Tongue (tissue), 3 donors: ENCODE measurements at places on chromosomes 5 and 9. TPM values are rescaled to one million over a fixed set of nuclear protein-coding genes. Genes with fewer than 3 reads are reported as not detected.

DNA sequence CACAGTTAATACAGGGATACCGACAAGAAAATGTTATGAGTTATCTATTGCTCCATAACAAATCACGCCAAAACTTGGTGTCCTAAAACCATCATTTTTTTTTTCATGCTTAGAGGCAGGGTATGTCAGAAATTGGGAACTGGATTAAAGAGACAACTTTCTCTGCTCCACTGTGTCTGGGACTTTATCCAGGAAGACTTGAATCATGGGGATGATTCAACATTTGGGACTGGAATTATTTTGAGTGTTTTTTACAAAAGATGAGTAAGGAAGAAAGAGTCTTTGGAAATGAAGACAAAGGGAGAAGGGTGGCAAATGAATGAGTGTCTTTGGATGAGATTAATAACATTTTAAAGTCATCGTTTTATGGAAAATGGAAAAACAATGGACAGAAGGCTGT lies 1883.7 kb upstream of the C9orf72 start:
- DNase-seq = no peak

Gene FIBCD1
- not detected for total RNA-seq

DNA sequence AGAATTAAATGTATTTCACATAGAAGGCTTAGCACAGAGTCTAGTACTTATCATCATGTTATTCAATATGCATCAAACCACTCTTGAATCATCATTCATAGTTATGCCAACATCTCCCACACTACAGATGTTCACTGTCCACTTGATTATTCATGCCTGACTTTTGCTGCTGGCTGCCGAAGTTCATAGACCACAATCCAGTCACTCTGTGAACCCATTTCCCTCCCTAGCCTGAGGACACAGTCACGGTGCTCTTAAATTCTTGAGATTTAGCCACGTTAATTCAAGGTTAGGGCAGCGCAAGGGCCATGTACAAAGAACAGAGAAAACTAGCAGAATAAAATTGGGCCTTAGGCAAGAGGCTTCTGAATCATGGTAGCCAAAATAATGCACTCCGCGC lies 32.4 kb downstream of the ABCA1 start:
- no peak for DNase-seq

- DNase-seq = peak; percentile 51
Measured at GRCh38 chr9:134436379-134436762, 110.1 kb downstream of the RXRA start.

Gene CIZ1
- 30.1 TPM for total RNA-seq

Gene PPIC
- total RNA-seq = 42.9 TPM

GRCh38 chr9:77582961-77583576 lies 65.1 kb downstream of the GNA14 start:
- no peak for DNase-seq

DNA sequence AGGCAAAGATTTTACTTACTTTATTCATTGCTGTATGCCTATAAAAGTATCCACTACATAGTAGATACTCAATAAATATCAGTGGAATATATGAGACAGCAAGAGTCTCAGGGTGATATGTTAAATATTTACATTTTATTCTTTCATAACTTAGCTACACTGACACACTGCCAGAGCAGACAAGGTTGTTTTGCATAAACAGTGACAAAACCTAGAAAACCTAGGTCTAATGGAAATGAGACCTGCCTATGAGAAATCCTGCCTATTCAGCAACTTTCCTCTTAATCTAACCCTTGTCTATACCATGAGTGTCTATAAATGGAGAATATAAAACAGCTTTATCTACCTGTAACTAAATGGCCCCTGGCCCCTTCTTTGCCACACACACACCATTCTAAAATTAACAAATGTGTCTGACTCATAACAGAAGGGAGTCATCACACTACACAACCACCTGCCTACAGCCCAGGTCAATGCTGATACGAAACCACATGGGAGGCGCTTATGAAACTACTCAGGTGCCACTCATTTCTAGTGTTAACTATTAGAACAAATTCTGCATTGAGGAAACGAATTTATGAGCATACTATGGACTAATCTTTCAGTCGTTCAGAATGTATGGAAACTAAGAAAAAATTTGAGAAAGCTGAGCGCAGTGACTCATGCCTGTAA lies 60.3 kb downstream of the UBAP2 start:
- no peak for DNase-seq

- DNase-seq = no peak
Measured at GRCh38 chr9:111253742-111254437, 76.1 kb downstream of the OR2K2 start.

Gene JAKMIP2
- total RNA-seq = 8.2 TPM

- no peak for DNase-seq
Measured at GRCh38 chr9:130987738-130988399, 21.1 kb upstream of the LAMC3 start.

Gene PIP5K1B
- total RNA-seq = 4.5 TPM

- DNase-seq = peak; percentile 92
Measured at GRCh38 chr5:78569441-78569840, 79.1 kb downstream of the LHFPL2 start.

Gene PTGES
- total RNA-seq = 7.5 TPM

Gene TMOD1
- total RNA-seq = 103 TPM

Gene SLC46A2
- total RNA-seq = not detected

GRCh38 chr9:12538842-12539579 lies 154.2 kb upstream of the TYRP1 start:
- no peak for DNase-seq

- no peak for DNase-seq
Measured at GRCh38 chr5:2135833-2136232, 253.1 kb upstream of the IRX4 start.

Gene CATSPER3
- total RNA-seq = not detected

DNA sequence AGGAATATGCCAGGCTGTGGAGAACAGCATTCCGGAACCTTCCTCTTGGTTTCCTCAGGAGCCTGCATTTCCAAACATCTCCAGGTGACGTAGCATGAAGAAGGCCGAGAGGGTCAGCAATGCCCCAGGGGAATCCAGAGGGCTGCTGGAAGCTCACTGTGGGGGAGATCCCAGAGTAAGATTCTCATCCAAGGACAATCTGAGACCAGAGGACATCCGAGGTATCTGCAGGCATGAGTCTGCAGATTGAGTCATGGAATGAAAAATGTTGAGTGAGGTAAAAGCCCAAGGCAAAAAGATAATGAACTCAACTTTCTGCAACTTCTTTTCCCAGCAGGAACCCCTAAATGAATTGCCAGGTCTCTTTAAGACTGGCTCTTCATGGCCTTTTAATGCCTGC lies 73.5 kb downstream of the KIF4B start:
- DNase-seq = no peak

GRCh38 chr5:173743641-173744343 lies 127.3 kb upstream of the BOD1 start:
- no peak for DNase-seq

Gene COL15A1
- 455 TPM for total RNA-seq

Gene SPATA31D4
- total RNA-seq = not detected

Gene MRRF
- 30.9 TPM for total RNA-seq

DNA sequence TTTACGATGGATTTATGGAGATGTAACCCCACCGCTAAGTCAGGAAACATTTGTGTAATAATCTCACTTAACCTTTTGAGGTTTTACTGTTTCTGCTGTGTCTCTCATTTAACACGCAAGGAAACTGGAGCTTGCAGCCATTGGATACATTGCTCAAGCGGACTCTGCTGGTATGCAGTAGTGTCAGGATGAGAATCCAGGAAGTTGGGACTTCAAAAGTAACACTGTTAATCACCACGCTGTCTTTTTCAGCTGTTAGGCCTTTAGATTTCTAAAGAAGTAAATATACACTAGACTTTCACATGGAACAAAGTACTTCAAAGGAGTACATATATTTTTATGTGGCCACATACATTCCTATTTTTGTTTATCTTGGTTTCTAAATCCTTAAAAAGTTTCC lies 114.7 kb downstream of the LPAR1 start:
- DNase-seq = no peak

DNA sequence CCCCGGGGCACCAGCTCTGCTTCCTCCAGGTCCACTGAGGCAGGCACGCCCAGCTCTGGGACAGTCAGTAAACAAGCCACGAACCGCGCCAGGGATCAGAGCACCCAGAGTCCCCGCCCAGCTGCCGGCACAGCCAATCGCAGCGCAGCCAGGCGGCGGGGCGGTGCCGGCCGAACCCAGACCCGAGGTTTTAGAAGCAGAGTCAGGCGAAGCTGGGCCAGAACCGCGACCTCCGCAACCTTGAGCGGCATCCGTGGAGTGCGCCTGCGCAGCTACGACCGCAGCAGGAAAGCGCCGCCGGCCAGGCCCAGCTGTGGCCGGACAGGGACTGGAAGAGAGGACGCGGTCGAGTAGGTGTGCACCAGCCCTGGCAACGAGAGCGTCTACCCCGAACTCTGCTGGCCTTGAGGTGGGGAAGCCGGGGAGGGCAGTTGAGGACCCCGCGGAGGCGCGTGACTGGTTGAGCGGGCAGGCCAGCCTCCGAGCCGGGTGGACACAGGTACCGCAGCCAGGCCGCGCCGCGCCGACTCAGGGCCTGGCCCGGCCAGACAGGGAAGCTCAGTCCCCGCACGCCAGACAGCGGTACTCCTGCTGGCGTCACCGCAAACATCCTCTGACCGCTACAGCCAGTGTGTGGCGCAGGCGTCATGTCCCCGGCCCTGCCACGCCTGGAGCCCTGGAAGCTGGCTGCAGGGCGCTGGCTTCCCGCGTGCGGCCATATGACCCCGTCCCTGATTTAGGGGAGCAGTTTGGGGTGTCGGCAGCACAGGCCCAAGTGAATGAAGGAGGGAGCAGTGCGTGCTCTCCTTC lies at the start of gene CTSL:
CTSL (plus strand) TSS at position 220 of the 810 bp plus-strand sequence. CDS start 1,485 bp downstream, outside the sequence.
- peak; percentile 86 for DNase-seq

- peak; percentile 47 for DNase-seq
Measured at GRCh38 chr9:126663661-126664072, 49.9 kb downstream of the LMX1B start.

Gene SEMA6A
- total RNA-seq = 47.2 TPM

Gene FYB1
- 9.0 TPM for total RNA-seq
